Epithelial cell of prostate (primary cell): ENCODE measurements at places on chromosomes 4 and X.

DNA sequence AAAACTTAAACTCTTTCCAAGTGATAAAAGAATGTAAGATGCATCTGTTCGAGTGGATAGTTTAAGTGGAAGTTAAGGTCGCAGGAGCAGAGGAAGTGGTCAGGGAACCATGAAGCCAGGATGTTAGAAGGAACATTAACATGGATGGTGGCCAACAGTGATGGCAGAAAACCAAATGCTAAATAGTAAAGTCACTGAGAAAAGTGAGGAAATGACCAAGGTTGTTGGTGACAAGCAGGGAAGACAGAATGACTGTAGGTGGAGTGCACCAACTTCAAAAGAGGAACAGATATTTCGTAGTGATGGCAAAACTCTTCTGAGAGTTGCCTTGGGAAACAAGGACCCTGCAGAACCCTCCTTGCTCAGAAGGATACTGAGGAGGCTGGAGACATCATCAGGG is 226.2 kb downstream of the PALLD start:
- no peak for DNase-seq

- DNase-seq, result no peak
Measured at GRCh38 chr4:182640932-182641331, 276.3 kb downstream of the DCTD start.

DNA sequence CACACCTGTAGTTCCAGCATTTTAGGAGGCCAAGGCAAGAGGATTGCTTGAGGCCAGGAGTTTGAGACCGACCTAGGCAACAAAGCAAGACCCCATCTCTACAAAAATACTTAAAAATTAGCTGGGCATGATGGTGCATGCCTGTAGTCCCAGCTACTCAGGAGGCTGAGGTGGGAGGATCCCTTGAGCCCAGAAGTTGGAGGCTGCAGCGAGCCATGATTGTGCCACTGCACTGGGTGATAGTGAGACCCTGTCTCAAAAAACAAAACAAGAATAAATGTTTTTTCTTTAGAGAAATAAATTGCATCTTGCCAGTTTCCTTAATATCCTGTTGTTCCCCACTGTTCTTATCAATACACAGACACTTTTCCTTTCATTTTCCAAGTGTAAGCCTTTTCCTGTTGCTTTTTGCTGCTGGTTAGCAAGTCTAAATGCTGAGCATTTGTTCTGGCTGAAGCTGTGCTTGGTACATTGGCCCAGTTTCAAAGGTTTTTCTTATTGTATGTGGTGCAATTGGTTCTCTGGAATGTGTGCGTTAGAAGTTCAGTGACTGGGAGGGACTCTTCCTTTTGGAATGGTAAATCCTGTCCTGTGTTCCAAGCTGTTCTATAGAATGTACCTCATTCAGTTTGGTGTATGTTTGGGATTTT is 98.2 kb downstream of the AFF1 start:
- no peak for DNase-seq

DNA sequence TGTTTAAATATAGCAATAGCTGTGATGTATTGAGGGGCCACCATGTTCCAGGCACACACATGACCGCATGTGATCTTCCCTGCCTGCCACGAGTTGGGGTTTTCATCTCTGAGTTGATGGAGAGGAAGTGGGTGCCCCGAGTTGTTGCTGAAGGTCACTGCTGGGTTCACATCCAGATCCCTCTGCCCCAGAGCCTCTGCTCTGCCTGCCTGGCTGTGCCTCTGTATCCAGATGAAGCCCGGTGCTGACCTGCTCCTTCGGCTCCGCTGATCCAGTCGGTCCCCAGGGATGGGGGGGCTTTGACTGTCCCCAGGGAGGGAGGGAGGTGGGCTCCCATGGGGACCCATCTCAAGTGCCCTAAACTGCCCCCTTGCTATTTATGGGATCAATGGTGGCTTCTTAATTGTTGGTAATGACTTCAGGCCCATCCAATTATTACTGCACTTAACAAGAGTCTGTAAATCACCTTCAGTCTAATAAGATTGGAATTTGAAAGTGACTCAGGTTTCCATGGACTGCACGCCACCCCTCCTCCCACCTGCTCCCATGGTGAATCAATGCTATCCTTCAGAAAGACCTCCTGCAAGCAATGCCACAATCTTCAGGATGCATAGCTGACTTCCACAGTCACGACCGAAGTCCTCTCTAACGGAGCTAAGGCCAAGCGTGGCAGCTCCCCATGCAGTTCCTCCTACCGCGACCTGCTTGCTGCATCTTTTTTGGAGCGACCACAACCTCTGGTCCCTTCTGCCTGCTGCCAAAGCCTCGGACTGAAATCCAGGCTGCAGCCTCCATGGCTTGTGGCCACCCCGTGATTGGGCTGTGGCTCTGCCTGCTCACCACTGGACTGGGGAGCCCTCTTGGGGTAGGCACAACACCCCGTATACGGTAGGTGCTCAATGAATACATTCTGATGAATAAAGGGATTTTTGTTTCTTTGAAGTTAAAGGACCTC is 73.1 kb downstream of the CPZ start:
- no peak for DNase-seq

DNA sequence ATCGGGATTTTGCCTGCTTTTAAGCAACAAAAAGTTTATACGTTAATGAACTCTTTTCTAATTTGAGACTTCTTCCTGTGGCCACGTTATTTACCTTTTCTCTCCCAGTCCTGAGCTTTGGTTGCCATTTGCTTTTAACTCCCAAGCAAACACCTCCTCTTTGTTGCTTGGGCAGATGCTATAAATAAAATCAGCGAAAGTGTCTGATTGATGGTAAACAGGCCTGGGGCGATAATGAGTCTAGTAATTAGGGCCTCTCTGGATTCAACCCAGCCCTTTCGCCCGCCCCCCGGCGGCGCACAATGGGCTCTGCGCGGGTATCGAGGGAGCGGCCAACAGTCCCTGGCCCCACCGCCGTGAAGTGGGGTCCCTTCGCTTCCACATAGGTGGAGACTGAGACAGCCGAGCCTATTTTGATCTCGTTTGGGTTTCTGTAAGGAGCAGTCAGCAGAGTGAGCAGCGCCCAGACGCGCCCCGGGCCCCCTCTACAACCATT is 790 bp downstream of the CLGN start:
- DNase-seq, result no peak
